ENCODE measurements at places on chromosomes 2 and 18.

DNA sequence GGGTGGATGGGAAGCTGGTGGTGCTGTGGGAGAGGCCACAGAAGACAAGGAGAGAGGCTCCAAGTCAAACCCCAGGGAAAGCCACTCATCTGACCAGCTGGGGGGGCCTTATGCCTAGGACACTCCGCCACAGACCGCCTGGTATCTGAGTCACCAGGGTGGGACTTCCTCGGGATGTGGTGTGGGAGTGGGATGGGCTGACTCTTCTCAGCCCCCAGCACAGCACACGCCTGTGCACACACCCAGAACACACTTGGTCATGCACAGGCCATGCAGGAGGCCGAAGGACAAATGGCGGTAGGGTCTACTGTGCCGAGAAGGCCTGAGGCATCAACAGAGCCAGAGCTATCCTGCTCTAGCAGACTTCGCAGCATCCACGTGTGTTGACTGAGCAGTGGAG, 136.4 kb downstream of the INHBB start:
- DNase-seq: no peak

- no peak for DNase-seq
Observed at GRCh38 chr2:144325086-144325485, 194.8 kb downstream of the ZEB2 start.

DNA sequence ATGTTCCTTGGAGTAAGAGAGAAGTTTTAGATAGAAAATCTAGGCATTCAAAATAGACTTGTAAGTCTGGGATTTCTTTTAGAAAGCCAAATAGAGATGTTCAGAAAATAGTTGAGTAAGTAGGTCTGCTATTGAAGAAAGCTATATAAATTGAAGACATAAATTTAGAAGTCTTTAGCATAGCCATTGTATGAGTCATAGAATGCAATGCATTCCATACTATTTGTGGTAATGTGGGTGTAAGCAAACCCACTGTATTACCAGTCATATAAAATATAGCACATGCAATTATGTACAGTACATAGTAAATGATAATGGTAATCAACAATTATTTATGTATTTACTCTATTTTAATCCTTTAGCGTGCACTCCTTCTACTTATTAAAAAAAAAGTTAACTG, 14.1 kb downstream of the MC4R start:
- no peak for DNase-seq

- peak; percentile 90 for DNase-seq
Observed at GRCh38 chr2:212135739-212136138, 402.9 kb downstream of the ERBB4 start.

DNA sequence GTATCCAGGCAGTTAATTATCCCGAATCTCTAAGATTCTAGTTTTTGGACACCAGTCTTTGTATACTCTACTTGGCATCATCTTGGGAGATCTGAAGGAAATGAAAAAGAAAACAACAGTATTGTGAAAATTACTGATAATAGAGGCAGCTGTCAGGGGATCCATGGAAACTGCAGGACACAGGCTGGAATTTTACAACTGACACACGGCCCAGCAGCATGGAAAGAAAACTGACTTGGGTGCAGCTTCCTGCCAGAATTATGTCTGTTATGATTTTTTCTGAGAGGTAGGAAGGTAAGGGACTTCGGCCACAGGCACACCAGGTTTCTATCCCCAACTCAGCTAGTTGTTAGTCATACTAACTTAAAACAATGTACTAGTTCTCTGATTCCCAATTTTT, 57.7 kb upstream of the ERBB4 start:
- DNase-seq: no peak

GRCh38 chr2:26573241-26573925, 67.8 kb downstream of the CIB4 start:
- DNase-seq: no peak

GRCh38 chr2:196988639-196989038, 62.1 kb upstream of the PGAP1 start:
- peak; percentile 40 for DNase-seq

GRCh38 chr18:22172594-22173049, 3.2 kb downstream of the GATA6 start:
- DNase-seq: no peak

GRCh38 chr2:214311031-214311533, 99.8 kb upstream of the VWC2L start:
- no peak for DNase-seq

DNA sequence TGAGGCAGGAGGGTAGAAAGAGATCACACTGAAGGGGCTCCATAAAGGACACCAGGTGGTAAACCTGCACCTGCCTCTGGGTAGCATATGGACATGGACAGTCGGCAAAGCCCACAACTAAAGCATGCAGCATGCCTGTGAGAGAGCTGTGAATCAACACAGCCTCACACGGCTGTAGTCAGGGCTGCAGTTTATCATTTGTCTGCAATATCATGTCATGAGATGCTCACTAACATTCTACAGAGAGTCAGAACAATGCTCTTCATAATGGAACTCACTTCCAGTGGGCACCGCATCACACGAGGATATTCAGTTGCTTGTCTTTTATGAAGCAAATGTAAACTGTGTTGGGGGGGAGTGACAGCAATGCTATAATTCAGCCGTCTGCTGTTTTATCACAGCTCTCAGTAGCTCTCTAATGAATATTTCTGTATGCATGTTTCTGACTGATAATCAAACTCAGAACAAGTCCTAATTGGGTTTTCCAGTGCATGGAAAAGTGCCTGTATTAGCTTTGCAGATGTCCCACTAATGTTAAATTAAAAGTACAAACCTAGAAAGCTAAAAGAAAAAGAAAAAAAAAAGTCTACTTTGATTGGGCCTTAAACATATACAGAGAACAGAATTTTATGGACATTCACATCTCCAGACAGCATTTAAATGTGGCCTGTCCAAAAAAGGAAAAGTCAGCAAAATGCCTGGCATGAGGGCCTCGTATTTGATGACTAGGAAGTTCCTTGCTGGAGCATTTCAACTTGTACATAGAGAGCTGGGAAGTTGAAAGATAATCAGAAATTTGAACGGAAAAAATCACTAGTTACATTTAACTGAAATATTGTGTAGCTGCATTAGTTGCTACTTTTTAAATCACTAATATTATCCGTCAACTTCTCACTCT, 406.1 kb upstream of the SOX11 start:
- DNase-seq: no peak

- DNase-seq: no peak
Observed at GRCh38 chr2:146214394-146214929, 1630.4 kb upstream of the ACVR2A start.

DNA sequence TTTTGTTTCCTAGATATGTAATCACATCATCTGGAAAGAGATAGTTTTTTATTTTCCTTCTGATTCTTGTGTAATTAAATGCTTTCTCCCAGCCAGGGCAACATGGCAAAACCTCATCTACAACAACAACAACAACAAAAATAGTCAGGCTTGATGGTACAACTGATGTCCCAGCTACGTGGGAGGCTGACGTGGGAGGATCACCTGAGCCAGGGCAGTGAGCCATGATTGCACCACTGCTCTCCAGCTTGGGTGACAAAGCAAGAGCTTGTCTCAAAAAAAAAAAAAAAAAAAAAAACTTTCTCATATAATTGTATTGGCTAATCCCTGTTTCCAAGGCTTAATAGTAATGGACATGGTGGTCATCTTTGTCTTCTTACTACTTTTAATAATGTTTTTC, 26.4 kb upstream of the PGAP1 start:
- DNase-seq: no peak

- no peak for DNase-seq
Observed at GRCh38 chr2:57510704-57511103, 535.9 kb upstream of the VRK2 start.

GRCh38 chr2:15223887-15224286, 337.2 kb downstream of the NBAS start:
- DNase-seq: peak; percentile 6

GRCh38 chr2:143685421-143686078, 556.3 kb downstream of the ARHGAP15 start:
- DNase-seq: peak; percentile 96

GRCh38 chr2:104068665-104069064, 785.2 kb upstream of the POU3F3 start:
- no peak for DNase-seq

- DNase-seq: no peak
Observed at GRCh38 chr2:203238292-203238703, 520 bp upstream of the CYP20A1 start.

DNA sequence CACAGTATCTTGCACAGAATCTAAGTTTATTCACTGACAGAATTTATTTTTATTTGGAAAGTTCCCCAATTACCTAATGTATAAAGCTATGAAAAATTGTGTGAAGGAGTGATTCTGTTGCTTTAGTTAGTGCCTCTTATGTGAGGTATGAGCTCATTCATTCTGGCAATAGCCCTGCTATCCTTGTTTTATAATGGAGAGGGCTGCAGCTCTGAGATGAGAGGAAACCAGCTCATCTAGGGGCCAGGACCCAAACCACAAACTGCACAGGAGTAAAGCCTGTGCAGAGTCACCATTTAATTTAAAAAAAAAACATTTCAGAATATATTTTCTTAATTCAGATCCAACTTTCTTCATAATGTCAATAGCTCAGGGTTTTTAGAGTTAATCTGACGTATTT, 383.0 kb downstream of the TMEM182 start:
- DNase-seq: no peak

GRCh38 chr2:55824551-55825096, 99.0 kb downstream of the EFEMP1 start:
- no peak for DNase-seq

GRCh38 chr2:145169285-145169684, 649.4 kb upstream of the ZEB2 start:
- no peak for DNase-seq

GRCh38 chr2:176202491-176202890, 14.0 kb downstream of the HOXD1 start:
- no peak for DNase-seq

DNA sequence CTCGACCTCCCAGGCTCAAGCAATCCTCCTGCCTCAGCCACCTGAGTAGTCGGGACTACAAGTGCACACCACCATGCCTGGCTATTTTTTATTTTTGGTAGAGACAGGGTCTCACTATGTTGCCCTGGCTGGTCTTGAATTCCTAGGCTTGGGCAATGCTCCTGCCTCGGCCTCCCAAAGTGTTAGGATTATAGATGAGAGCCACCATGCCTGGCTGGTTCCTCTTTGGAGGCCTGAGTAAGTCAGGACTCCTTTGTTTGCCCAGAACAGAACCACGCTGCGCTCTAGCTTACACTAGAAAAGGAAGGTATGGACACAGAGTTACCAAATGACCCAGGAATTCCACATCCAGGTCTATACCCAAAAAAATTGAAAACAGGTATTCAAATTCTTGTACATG, 135.9 kb upstream of the SLC1A4 start:
- no peak for DNase-seq

- no peak for DNase-seq
Observed at GRCh38 chr2:5190023-5190422, 502.2 kb upstream of the SOX11 start.

GRCh38 chr2:205776720-205777119, 94.4 kb downstream of the NRP2 start:
- no peak for DNase-seq

DNA sequence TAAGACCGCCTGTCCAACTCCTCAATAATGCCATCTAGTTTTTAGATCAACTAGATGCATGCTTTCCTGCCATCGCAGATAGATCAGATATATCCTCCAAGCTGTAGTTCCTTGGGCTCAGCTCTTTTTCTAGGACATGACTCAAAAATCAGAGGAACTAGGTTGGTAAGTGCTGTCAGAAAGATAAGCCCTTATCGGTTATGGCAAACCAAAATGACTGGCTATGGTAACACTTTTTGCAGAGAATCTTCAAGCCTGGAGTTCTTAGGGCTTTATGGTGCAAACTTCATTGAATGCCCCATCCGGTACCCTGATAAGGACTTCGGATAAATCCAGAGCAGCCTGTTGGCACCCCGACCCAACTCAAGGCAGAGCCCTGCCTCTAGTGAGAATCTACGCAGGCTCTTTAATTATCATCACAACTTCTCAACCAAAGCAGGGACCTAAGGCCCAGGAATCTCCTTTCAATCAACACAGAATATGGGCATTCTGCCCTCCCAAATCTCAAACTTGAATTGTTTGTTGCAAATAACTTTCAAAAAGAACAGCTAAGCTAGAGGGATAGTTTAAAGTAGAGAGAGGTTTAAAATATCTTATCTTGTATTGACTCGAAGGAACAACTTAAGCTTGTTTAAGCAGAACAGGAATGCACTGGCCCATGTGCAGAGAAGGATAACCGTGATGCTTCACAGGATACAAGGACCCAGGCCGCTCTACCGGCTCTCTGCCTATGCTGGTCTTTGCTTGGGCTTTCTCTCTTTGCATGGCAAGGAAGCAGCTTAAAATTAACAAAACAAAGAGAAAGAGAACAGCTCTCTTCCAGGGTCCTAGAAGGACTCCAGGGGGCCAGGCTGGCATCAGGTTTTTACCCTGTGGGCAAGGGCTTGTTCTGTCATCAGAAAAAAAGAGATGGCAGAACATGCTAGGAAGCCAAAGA, 3.4 kb upstream of the CYP1B1 start:
- no peak for DNase-seq

DNA sequence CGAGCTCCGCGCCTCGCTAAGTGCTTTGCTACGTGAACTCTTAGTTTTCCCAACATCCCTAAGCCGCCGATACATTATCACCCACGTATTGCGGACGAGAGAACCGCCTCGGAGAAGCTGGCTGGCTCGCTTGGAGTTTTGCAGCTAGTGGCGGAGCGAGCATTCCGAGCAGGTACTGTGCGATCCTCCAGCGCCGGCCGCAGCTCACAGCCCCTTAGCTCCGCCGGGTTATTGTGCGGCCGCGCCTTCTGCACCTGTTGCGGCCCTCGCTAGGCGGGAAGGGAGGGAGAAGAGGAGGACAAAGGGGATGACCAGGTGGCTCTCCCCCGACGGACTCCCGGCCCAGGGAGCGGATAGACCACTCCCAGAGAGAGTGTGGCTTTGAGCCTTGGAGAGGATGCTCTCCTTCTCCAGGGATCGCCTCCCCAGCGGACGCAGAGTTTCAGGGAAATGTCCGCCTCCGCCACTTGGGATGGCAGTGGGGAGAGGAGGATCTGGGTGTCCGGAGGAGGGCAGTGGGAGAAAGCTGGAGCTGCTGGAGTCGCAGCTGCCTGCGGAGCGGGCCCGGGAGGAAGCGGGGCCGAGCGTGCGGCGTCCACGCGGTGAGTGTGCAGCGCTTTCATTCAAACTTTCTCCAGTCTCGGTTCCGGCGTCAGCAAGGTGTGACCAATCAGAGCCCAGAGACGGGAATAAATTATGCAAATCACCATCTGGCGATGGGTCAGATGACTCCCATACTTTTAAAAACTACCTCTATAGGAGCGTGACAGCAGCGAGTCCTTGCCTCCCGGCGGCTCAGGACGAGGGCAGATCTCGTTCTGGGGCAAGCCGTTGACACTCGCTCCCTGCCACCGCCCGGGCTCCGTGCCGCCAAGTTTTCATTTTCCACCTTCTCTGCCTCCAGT, at the start of gene LIPG:
LIPG (plus strand) TSS at position 769 of the 905 bp plus-strand sequence. CDS start 252 bp downstream, outside the sequence.
- peak; percentile 92 for DNase-seq

- DNase-seq: no peak
Observed at GRCh38 chr18:76115580-76115979, 379.5 kb downstream of the ZNF516 start.

DNA sequence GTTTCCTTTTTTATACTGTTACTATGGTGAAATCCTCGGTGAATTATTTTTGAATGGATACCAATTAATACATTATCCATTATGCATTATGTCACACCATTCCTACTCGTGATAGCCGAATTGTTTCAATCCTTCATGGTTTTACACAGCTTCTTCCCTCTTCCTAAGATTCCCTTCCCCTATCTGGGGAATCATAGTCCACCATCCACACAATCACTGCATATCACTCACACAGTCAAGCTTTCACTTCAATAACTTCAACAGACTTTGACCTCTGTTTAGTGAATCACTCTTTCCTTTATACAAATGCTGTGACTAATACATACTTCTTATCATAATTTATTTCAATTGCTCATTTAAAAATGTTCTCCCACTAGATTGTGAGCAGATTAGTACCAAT, 1108.1 kb upstream of the LRRTM1 start:
- DNase-seq: no peak
